NCI-H2081 (cell line): ENCODE measurements at places on chromosomes 1 and 21.

DNA sequence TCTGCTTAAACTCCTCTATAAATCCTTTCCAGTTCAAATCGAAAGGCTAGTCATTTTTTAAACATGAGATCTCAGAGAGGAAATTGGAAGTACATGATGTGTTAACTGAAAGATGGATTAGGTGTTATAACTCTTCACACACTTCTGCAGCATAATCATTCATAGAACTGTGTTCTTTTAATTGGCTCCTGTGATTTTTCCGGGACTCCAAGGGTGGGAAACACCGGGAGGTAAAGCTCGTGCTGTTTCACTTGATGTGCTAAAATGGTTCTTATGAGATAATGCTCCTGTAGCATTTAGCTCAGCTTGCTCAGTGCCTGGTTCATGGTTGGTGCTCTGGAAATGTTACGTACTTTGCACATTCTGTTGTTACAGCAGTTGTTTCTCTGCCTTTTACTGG lies 40.2 kb downstream of the CC2D1B start:
- peak; percentile 14 for DNase-seq

- DNase-seq, result no peak
These were observed 22.4 kb downstream of the VTCN1 start for GRCh38 chr1:117188170-117188815.

- DNase-seq, result peak; percentile 86
These were observed 42.3 kb upstream of the NFASC start for GRCh38 chr1:204828352-204828850.

DNA sequence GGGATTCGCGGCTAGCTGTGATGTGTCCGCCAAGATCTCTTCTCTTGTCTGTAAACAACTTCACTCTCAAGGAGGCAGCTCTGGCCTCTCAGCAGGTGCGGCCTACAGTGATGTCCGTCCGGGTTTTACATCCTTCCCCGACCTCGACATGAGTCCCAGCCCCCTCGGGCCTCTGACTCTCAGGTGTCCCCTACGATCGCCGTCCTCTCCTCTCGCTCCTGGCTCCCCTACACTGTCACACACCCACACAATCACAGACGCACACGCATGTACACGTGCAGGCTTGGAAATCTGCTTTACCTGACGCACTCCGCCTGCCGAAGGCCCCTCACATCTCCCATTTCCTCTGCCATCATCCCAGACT lies 797 bp upstream of the RSPH1 start:
- no peak for DNase-seq

- no peak for DNase-seq
These were observed 1.2 kb upstream of the DHRS3 start for GRCh38 chr1:12618965-12619791.

GRCh38 chr1:183418696-183419095 lies 516 bp upstream of the NMNAT2 start:
- DNase-seq, result no peak

- DNase-seq, result no peak
These were observed 69.6 kb downstream of the NRIP1 start for GRCh38 chr21:14995226-14995625.

DNA sequence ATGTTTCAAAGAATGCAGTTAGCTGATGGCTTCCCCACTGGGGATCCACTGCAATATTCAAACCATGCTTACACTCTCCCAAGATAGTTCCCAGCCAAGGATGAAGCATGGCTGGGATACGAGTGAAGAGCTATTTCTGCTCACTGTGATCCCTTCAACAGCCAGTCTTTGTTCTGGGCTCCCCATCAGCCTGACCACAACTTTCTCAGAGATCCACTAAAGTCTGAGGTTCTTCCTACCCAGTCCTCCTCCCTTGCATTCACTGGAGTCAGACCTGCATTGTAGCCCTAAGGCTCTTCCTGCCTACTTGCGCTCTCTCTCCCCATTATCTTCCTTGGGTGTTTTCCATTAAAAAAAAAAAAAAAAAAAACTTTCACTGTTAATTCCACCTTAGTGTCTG lies 101.4 kb downstream of the TTLL7 start:
- no peak for DNase-seq

DNA sequence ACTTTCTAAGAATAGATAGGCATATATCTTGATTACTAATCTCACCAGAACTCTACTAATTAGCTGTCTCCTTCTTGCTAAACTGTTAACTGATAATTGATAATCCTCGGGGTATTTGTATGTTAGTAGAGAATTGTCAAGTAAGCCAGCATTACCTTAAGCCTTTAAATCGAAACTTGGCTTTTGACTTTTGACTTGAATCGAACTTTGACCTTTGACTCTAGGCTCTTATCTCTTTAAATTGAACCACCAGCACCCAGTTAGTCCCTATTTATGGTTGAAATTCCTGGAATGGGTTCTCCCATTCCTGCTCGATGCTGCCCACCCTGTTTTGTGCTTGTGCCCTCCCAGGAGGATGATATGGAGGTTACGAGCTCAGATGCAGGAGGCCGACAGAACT lies 244.4 kb downstream of the TGFB2 start:
- no peak for DNase-seq

- DNase-seq, result no peak
These were observed 3.9 kb upstream of the ITLN1 start for GRCh38 chr1:160888926-160889325.

DNA sequence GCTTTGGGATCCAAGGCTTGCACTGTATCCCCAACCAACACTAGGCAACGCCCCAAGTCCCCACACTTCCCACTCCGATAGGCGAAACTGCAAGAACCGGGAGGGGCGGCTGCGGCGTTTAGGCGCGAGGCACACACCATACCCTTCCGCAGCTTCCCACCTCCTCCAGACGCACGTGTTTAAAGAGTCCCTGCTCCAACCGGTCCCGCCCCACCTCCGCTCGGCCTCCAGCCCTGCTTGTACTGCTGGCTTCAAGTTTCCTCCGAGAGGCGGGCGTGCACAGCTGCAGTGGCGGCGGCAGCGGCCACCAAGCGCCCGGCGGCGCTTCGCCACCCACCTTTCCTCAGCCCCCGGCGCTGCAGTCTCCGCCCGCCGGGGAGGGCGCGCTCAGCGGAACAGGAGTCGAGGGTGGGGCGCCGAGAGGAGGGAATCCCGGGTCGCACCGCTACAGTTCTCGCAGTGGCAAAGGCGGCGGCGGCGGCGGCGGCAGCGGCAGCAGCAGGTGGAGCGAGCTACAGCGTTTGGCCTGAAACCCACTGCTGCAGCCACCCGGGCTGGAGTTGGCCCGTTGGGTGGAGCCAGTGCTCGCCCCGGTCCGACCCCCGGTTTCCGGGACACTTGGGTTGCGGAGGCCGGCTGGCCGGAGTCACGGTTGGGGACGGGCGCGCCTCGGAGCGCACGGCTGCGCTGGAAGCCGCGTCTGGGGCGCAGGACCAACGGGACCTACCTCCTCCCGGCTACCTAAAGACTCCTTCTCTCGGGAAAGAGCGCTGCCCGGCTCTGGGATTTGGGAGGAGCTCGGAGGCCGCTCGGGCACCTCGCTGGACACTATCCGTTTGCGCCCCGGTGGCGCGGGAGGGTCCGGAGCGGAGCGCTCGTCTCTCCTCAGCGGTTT lies at the start of gene CNIH3:
Gene CNIH3 (plus strand): TSS at position 457 of the 895 bp plus-strand sequence. CDS start 858 bp downstream, outside the sequence.
- DNase-seq, result peak; percentile 67

- no peak for DNase-seq
These were observed 149.3 kb downstream of the RUNX1 start for GRCh38 chr21:34899760-34900159.

- DNase-seq, result peak; percentile 76
These were observed 14.1 kb downstream of the TTC39A start for GRCh38 chr1:51316113-51316845.

DNA sequence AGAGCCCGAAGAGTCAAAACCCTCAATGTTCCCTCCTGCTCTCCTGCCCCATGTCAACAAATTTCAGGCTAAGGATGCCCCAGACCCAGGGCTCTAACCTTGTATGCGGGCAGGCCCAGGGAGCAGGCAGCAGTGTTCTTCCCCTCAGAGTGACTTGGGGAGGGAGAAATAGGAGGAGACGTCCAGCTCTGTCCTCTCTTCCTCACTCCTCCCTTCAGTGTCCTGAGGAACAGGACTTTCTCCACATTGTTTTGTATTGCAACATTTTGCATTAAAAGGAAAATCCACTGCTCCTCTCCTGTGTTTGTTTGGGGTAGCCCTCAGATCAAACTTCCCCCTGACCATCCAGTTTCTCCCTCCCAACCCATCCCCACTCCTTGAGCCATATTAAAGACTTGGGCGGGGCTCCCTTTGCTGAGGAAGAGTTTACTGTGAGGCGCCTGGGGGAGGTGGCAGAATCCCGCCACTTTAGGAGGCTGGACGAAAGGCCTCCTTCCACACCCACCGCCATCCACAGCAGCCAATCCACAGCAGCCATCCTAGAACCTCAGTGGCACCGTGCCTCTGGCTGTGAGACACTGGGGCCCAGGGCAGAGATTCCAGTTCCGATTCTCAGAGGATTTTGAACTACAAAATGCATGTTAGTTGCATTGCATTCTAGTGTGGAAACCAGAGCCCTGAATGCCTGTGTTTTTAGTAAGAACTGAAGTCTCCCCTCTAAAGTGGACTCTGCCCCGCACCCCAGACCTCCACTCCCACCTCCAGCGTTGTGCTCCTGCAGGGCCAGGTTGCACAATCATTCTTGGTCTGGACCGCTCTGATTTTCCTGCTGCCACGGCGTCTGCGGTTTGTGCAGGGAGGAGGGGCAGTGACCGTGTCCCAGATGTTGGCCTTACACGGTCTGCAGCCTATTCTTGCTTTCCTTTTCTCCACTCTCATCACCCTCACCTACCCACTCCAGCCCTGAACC lies 3.0 kb downstream of the OLFML3 start:
- no peak for DNase-seq

DNA sequence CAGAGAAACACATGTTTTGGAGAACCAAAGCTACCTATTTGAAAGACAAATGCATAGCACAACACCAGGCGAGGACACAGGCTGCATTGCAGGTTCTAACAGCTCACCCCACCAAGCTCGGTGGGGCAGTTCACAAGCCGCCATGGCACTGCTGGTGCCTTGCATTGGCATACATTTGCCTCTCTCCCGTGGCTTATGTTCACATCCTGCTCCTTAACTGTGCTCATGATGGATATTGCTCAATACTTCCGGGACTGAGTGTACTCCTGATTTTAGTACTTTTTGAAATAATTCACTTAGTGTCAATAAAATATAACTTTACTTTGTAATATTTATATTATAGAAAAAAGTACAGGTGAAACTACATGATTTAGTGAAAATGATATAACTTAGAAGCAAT lies 1187.4 kb upstream of the NCAM2 start:
- no peak for DNase-seq

DNA sequence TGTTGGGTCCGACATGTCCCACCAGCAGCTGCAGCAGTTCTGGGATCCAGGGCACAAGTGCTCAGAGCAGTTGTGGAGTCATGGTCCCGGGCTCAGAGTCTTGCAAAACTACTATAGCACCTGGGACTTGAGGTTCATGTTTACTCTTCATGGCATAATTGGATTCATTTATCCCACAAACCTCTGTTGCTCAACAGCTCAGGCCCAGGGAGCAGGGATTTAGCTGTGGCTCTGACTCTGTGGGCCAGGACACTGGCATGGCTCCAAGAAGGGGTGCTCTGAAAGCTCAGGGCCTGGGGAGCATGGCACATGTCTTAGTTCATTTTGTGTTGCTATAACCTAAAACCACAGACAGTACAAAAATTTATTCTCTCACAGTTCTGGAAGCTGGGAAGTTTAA lies 626.7 kb upstream of the ADGRL2 start:
- no peak for DNase-seq

GRCh38 chr1:171081314-171081753 lies 9.4 kb upstream of the FMO3 start:
- no peak for DNase-seq

- DNase-seq, result no peak
These were observed 26.8 kb downstream of the ELK4 start for GRCh38 chr1:205604825-205605505.

DNA sequence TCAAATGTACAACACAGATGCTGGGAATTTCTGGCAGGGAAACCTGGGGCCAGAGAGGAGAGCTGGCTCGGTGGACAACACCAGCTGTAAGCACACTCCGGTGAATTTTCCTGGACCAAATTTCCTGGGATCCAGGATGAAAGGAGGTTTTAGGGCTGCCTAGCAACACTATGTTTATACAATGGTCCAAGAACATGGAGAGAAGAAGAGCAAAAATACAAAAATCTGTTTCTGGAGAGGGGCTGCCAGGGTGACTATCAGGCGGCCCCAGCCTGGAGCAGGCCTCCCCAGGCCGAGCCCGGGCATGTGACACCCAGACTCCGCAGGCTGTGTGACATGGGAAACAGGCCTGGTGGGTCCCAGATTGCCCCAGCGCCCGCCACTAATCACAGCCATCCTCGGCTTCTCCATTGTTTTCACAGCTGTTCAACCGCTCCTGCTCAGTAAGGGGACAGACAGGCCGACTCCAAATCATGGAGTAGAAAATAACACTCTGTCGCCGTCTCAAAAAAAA lies 336.0 kb upstream of the NFIA start:
- peak; percentile 39 for DNase-seq

- no peak for DNase-seq
These were observed 1657.8 kb downstream of the MRPL39 start for GRCh38 chr21:23949493-23949892.

GRCh38 chr1:227192163-227192562 lies 126.1 kb downstream of the CDC42BPA start:
- no peak for DNase-seq

DNA sequence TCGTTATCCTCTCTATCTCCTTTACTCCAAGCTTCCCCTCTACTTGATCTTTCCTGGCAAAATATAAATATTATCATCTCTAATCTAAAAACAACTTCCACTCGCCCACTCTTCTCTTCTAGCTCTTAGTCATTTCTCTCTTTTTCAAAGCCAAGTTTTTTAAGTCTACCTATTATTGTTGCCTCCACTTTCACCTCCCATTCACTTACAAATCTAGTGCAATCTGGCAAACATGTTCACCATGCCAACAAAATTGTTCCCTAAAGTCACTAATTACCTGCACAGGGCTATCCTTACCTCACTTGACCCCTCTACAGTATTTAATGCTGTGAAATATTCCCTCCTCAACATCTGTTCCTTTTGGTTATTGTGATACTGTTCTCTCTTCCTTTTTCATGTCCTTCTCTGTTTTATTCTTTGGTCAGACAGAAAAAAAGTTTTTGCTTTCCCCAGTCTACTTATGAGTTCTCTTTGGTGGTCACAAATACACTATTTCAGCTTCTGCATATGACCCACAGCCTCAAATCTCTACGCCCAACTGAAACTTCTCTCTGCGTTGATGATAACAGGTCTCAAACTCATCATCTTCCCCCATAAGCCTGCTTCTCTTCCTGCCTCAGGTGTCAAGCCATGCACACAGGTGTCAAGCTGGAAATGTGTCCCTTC lies 31.9 kb upstream of the RAP1A start:
- no peak for DNase-seq
